Pulmonary artery endothelial cell (primary cell): ENCODE measurements at places on chromosomes 12 and 14. TPM values are rescaled to one million over a fixed set of nuclear protein-coding genes. Genes with fewer than 3 reads are reported as not detected.
A peak's percentile ranks its signal among the peaks of the same experiment; 100 is the strongest.

- DNase-seq: no peak
These were observed 2.9 kb downstream of the TMEM121 start for GRCh38 chr14:105529319-105529568.

DNA sequence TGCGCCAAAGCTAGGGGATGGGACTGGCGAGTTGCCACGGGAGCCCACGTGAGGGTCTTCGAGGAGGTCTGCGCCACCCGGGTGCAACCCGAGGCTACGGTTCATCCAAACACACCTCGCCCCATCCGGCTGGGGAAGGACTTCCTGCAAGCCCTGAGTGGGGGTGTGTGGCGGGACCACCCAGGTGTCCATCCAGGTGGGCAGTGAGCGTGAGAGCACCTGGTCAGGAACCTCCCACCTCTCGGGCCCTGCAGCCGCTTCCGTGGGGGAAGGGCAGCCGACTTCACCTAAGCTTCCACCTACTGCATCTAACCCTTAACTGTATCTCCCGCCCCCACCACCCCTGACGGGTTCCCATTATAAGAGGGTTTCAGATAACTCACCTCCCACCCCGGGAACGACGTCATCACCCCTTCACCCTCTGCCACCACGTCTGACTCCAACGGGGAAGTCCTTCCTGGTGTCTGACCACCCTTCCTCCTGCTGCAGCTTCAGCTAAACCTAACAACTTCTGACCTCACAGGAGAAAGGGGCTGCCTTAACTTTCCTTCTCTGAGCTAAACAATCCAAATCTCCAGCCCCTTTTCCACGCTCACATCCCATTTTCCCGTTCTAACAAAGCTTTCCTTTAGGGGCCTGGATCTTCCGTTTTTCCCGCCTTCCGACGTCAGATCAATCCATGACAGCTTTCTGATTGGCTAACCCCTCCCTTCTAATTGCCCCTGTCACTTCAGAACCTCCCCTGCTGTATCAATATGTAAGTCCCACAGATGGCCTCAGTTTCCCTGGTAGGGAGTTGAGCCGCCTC is 27.4 kb upstream of the SMUG1 start:
- DNase-seq: no peak

DNA sequence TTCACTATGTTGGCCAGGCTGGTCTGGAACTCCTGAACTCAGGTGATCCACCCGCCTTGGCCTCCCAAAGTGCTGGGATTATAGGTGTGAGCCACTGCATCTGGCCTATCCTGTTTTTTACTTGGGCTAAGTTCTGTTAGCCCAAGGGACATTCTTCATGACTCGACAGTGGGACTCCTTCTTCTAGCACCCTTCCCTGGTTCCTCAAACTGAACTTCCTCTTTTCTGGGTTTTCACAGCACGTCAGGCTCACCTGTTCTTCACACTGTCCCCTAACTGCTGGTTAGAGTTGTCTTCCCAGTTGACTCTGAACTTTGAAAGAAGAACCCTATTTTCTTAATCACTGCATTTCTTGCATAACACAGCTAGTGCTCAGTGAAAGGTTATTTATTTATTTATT is 22.5 kb downstream of the CABP1 start:
- DNase-seq: no peak

DNA sequence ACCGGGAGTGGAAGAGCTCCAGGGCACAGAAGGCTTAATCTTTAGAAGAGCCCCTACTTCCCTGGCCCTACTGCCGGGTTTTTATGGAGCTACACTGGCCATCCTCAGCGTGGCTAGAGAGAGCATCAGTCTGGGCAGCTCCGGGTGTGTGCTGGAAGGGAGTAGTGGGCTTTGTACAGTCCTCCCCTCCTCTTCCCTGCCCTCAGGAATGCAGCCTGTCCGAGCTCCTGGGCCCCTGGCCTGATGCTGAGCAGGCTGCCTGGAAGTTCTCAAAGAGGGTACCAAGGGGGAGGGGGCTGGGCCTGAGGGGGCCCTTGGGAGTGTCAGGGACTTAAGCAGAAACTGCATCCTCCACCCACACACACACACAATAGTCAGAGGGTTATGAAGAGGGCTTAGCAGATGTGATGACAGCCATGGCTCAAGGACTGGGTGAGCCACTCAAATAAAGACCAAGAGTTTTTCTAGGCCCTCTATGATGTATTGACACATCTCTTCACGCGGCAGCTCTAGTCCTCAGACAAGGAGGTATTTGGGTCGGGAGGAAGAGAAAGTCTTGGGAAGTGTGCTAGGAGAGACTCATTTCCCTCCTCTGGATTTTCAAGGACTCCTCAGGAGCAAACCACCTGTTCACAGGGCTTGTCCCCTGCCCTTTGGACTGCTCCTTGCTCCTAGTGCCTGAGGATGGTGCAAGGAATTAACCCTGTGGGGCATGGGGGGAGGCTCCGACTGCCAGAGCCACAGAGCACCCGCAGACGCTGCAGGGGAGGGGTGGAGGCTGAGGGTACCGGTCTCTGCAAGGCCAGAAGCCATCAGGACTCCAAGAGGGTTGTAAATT is 16.5 kb upstream of the FIGNL2 start:
- DNase-seq: no peak

DNA sequence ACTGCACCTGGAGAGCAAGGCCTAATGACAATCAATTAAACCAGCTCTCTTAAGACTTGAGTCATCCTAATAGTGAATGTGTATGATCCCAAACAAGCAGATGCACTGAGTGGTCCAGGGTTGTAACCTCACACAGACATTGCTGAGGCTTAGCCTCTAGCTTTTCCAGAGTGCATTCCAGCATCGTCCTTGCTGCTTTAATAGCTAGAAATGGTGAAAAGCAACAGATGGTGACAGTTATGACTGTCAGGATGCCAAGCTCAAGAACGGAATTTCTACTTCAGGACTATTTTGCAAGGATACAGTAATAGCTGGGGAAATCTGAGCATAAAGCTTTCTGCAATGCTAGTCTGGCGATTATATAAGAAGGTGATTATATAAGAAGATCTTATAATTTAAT is 34.6 kb downstream of the PTPRR start:
- DNase-seq: no peak

GRCh38 chr12:12922191-12922616 is 29.8 kb downstream of the GPRC5D start:
- no peak for DNase-seq

- DNase-seq: peak; percentile 58
These were observed at the start of gene ARHGDIB for GRCh38 chr12:14961466-14962152. Gene ARHGDIB (minus strand): TSS chr12:14961601. CDS start chr12:14950712, 10,889 bp downstream.

DNA sequence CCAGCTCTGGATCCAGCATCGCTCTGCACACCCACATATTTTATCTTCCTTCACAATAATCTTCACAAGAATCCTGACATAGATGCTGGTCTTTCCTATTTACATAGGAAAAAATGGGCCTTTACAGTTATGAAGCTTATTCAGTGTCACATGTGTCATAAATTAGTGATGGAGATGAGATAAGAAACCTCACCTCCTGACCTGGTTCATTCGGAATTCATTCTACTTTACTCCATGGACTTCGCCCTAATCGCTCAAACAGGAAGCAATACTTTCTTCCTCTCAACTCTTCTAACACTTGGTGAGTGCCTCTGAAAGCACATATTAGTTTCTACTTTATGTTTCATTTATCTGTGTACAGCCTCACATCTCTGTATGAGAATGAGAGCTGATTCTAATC is 12.0 kb upstream of the SINHCAF start:
- no peak for DNase-seq

DNA sequence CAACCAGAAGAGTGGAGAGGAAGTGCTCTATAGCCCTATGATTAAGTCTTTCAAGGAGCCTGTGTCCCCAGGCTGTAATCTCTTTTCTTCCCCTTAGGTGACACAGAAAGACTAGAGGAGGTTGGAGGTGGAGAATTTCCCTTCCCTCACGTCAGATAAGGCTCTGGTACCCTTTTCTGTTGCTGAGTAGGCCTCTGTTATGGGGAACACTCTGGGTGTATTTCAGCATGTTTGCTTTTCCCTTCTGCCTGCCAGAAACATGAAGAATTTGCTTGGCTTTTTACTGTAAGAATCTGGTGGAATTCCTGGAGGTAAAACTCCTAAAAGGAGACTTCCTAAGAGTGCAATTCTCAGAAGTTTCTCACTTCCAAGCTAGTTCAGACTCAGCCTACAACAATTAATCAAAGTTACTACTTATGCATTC is 58.3 kb downstream of the SIX1 start:
- DNase-seq: no peak

DNA sequence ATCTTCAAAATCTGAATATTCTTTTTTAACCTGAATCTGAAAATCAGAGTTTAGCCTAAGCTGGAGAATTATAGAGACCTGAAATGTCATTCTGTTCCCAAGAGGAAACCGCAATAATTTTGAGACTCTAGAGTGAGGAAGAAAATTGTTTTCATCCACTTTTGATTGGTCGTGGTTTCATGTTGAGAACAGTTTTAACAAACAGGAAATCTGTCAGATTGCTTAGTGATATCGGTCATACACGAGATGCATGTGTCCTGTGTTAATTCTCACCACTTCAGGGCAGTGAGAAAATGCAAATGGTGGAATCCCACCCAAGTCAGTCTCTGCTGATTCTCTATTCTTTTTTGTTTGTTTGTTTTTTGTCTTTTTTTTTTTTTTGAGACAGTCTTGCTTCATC is 1498.5 kb upstream of the TMEM132C start:
- no peak for DNase-seq

GRCh38 chr12:10667581-10667980 is 6.3 kb downstream of the STYK1 start:
- peak; percentile 24 for DNase-seq

DNA sequence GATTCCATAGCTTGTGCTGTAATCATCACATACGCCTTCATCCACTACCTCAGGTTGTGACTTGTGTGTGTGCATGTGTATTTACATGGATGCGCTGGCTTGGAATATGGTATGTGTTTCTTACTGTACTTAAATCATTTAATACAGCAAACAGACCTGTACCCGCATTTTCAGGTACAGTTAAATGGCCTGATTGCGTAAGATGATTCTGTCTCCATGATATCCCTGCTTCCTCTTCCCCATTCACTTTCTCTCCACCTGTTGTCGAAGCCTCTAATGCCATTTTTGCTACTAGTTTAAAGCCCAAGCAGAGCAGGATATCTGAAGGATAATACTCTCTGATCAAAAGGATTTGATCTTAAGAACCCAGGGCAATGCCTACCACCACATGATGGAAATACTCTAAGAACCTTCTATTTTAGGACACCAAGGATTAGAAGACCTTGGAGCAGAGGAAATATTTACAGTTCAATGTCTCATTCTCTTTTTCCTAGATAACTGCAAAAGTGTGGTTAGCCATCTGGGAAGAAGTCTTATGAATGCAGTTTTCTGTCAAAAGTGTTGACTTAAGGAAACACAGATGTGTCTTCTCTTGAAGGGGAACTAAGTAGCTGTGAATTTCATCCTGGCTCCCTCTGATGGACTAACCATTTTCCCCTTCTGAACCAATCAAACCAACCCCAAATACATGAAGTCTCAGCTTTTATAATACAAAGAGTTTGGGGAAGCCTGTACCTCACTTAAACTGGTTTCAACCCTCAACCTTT is 78.7 kb downstream of the HELB start:
- no peak for DNase-seq

- no peak for DNase-seq
These were observed 27.1 kb upstream of the LUM start for GRCh38 chr12:91138337-91138920.

- DNase-seq: no peak
These were observed 87.2 kb upstream of the CISTR start for GRCh38 chr12:53838978-53839377.

- DNase-seq: no peak
These were observed 38.6 kb upstream of the TPH2 start for GRCh38 chr12:71900091-71900490.

PTCSC3 gene
- not detected in 2 replicates for total RNA-seq

IKZF4 gene
- total RNA-seq: 0.46 and 0.86 TPM in 2 replicates

GALNT8 gene
- 0.40 and 2.7 TPM in 2 replicates for total RNA-seq

UNC119B gene
- 26.1 and 29.1 TPM in 2 replicates for total RNA-seq
